SHP77 (cell line): ENCODE measurements at places on chromosomes 1 and 21.

DNA sequence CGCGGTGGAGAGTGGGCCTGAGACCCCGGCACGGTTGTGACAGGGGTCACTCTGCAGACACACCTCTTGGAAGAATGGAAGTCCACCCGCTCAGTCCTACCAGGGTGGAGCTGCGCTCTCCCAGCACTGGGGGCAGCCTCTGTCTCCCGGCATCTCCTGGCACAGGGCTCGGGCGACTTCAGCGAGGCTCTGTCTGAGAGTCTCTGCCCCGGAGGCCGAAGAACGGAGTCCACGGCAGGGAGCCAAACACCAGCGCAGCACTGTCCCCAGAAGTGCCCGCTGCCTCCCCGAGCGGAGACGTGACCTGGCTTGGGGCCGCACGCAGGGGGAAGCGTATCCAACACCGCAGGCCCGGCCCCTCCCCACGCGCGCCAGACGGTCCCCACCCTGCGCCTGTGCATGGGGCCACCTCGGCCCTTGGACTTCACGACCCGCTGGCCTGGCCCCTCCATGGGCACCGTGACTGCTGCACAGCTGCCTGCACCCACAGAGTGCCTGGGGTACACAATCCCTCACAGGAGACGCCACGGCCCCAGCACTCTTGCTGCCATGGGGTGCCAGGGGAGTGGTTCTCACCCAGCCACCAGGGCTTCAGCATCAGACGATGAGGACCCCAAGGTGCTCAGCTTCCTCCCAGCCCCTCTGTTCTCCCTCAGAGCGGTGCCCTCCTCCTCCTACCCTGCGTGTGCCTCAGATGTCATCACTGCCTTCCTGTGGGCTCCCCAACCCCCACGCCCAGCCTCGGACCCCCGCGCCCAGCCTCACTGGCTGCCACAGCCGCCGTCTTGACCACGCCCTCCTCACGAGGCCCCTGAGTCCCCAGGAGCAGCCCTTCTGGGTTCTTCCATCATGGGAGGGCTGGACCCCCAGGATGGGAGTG is 14.9 kb upstream of the RNF223 start:
- DNase-seq = no peak

DNA sequence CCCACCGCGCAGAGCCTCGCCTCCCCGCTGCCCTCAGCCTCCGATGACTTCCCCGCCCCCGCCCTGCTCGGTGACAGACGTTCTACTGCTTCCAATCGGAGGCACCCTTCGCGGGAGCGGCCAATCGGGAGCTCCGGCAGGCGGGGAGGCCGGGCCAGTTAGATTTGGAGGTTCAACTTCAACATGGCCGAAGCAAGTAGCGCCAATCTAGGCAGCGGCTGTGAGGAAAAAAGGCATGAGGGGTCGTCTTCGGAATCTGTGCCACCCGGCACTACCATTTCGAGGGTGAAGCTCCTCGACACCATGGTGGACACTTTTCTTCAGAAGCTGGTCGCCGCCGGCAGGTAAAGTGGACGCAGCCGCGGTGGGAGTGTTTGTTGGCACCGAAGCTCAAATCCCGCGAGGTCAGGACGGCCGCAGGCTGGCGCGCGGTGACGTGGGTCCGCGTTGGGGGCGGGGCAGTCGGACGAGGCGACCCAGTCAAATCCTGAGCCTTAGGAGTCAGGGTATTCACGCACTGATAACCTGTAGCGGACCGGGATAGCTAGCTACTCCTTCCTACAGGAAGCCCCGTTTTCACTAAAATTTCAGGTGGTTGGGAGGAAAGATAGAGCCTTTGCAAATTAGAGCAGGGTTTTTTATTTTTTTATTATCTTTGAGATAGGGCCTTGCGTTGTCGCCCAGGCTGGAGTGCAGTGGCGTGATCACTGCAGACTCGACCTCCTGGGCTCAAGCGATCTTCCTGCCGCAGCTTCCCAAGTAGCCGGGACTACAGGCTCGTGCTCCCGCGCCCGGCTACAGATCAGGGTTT is at the start of gene PMF1:
PMF1 (plus strand) TSS at position 175 of the 811 bp plus-strand sequence; CDS start at position 184, 9 bp downstream.
- peak; percentile 99 for DNase-seq

GRCh38 chr1:6517435-6517851 is 26.0 kb upstream of the PLEKHG5 start:
- DNase-seq = no peak

- DNase-seq = no peak
Observed at GRCh38 chr1:236870721-236871120, 75.6 kb downstream of the MTR start.

GRCh38 chr1:100530880-100531487 is 7.0 kb upstream of the GPR88 start:
- no peak for DNase-seq
